Stimulated activated CD4-positive, alpha-beta T cell treated with anti-CD3 and anti-CD28 coated beads, Interleukin-1b, Interleukin-23, amount 100 ng/mL, for 4 hours (primary cell): ENCODE measurements at places on chromosomes 7 and 10.

DNA sequence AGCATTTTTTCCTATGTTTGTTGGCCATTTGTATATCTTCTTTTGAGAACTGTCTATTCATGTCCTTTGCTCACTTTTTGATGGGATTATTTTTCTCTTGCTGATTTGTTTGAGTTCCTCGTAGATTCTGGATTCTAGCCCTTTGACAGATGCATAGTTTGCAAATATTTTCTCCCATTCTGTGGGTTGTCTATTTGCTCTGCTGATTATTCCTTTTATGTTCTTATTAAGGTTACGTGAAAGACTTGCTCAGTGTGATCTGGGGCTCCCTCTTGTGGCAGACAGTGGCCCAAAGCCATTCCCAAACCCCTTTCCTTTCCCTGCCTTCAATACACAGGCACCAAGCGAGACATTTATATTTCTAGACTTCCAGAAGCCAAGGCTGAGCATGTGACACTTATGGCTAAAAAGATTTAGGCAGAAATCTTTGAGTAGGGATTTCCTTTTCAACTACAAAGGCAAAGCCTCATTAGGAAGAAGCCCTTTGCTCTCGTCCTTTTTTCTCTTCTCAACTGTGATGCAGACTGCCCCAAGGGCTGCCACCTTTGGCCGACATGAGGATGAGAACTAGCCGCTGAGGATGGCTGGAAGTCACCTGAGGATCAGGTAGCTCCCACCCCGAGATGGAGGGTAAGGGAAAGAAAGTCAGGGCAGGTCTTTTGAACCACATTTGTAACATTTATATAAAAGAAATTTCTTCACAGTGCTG is 23.6 kb downstream of the ST8SIA6 start:
- DNase-seq, result peak; percentile 59

- no peak for DNase-seq
These were observed 149.2 kb downstream of the TRIL start for GRCh38 chr7:28808796-28809533.

GRCh38 chr10:129448539-129448938 is 18.5 kb upstream of the MGMT start:
- no peak for DNase-seq

- no peak for DNase-seq
These were observed 10.4 kb downstream of the CPA2 start for GRCh38 chr7:130276796-130277762.

GRCh38 chr7:116644628-116645027 is 27.4 kb upstream of the MET start:
- DNase-seq, result no peak

DNA sequence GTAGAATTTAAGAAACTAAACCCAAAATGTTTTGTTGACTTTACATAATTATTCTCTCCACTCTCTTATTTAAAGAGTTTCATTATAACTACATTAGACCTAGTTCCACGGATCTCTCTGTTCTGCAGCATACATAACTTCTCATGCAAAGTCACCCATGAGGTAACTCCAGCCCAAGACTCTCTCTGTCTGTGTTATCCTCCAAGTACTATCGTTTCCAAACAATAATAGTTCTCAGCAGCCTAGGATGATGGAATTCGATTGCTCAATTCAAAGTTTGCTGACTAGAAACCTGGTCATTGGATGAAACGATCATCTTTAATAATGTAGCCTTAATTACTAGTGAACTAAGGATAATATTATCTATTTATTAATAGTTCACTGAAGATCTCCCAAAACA is 203.1 kb upstream of the PTN start:
- no peak for DNase-seq

DNA sequence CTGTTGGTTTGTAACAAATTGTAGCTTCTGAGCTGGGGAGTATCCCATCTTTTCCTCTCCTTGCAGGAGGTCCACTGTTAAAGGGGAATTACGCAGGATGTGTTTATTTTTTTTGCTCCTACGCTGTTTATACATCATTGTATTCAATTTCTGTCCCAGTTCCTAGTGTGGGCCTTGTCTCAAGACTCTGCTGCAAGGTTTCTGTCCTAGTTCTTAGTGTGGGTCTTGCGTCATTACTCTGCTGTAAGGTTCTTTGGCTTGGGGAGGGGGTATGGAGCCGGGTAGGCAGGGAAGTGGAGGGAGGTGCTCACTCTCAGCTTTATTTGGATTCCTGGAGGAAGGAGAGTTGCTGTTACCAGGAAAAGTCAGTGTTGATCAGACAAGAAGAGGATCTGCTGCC is 64.0 kb upstream of the TRIM8 start:
- DNase-seq, result no peak

DNA sequence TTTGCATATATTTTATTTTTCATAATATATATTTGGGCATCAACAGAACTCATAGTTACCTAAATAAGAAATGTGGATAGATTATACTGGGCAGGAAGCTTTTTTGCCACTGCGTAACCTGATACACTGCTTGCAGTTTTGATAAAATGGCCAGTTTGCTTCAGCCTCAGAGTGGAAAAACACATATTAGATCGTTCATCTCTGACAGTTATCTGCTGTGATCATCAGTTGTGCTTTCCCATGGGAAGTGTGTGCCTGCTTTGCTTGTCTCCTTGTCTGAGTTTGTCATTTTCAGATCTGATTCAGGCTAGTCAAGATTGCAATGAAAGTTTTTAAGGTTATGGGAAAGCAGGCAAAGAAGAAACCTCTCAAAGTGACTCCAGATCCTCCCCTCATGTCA is 54.0 kb downstream of the ADAM12 start:
- DNase-seq, result no peak

DNA sequence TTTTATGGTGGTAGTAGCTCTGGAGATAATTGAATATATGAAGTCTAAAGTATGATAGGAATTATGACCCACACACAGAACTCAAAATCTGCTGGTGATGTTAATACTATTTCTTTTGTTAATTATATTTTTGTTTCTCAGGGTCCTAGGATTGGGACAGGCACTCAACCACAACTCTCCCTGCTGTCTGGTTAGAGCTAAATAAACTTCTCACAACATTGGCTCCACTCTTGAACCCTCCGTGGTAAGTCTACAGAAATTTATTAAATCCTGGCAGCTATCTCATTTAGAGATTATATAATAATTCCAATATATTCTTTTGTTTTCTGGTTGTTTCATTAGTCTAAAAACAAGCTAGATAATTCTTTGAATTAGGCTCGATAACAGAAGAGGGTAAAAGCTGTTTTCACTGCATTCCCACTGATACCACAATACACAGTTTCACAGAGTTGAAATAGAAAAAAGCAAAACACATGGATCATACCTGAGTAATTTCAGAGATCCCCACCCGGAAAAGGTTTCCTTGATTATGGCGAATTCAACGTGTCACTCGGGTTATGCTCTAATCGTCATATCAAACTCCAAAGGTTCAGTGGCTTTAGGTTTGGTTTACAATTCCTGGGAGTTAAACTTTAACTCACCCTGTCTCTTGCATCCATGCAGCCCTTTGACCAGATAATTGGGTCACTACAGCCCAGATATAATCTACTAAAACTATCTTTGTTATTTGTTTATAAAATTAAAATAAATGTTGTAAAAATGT is at the start of gene A1CF:
Gene A1CF (minus strand): TSS at position 531 of the 763 bp plus-strand sequence. CDS start 25,687 bp downstream, outside the sequence.
- DNase-seq, result no peak

DNA sequence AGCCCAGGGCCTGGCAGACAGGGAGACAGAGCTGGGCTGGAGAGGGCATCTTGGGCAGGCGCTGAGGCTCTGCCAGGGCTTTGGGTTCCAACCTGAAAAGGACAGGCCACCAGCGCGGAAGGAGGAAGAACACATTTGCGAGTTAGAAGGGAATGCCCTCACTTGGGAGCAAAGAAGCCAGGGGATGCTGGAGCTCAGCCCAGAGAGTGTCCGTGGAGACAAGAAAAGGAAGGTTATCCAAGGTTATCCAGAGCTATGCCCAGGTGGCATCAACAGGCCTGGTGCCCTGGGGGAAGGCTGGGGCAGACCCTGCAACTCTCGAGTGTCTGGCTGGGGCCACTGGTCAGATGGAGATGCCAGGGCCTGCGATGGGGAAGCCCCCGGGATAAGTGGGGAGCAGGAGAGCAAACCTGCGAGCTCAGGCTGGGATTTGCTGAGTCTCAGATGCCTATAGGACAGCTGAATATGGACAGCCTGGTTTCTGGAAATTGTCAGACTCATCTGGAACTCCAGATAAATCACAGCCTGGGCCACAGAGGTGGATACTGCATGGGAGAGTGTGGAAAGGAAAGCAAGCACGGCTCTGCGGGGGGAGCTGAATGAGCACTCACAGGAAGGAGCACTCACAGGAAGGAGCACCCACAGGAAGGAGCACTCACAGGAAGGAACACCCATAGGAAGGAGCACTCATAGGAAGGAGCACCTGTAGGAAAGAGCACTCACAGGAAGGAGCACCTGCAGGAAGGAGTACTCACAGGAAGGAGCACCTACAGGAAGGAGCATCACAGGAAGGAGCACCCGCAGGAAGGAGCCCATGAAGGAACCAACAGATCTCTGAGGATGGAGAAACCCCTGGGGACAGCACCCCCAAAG is 152.1 kb downstream of the ADAM12 start:
- no peak for DNase-seq

DNA sequence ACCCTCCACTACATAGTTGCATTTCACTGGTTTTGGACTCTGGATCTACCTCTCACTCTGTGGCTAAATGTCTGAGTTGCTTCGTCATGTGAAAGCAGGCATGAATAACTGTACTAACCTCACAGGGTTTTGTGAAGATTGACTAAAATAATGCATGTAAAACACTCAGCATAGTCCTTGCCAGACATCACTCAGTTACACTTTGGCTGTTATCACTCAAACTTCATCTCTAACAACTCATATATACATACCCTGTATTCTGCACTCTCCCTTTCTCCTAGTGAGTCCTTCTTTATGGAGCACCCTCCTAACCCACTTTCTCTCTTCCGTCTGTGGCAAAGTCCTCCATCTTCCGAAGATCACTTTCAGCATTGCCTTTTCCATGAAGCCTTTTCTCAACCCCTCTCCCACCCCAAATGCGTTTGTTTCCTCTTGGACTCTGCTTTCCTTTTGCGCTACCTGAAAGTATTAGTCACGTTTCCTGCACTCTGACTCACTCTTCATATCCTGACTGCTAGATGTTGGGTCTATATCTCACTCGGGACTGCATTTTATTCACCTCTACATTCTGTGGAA is 72.6 kb downstream of the OSBPL3 start:
- peak; percentile 35 for DNase-seq

DNA sequence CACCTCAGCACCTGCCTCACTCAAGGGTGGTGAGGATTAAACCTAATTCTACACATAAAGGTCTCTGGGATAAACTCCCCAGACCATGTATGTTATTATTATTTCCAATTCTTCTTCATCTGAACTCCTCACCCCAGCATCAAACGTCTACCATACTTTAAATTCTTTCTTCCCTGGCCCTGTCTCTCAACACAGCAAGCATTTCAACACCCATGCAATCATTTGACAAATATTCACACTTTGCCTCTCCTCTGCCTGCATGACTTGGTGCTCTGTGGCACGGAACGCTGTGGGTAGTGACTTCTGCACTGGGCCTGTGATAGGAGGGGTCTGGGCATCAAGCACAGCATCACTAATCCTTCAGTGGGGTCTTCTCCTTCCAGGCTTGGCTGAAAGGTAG is 490.8 kb downstream of the TNS3 start:
- DNase-seq, result no peak

DNA sequence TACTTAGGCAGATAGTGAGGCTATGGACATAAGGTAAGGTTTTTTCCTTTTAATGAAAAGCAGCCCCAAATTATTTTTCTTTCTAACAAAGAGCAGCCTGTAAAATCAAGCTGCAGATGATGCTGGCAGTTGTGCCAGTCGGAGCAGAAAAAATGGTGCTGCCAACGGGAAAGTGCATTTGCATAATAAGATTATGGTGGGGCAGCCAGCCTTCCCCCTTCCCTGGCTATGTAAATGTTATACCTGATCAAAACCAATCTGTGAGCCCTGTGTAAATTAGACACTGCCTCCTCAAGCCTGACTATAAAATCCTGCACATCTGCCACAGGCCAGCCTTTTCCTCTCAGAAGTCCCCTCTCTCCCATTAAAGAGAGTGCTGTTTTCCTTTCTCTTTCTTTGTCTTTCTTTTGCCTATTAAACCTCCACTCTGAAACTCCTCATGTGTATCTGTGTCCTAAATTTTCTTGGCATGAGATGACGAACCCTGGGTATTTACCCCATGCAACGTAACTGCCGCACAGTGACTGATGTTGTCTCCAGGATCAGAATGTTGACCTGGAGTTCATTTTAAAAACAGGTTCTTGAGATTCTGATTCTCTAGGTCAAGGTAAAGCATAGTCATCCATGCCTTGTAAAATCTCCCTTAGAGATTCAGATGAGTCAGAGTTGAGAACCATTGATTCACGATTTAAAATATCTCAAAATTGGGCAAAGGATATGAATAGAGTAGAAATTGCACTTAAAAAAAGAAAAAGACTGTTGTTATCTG is 167.3 kb upstream of the C1GALT1 start:
- no peak for DNase-seq

GRCh38 chr7:74083928-74084721 is 521 bp downstream of the LIMK1 start:
- DNase-seq, result no peak

DNA sequence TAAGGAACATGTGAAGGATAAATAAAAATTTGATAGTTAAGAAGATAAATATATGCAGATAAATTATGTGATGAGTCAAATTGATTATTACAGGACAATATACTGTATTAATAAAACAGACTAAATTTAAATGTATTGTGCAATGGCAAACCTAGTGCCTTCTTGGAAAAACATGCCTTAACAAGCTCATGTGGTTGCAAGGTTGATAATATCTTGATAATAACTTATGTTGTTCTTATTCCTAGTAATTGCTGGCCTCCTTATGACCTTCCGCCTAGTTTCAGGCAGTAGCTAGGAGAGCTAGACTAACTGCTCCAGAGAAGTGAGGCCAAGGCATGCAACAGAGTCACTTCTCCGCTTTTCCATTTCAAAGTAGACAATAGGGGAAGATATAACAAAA is 7.6 kb upstream of the RAB11FIP2 start:
- DNase-seq, result no peak

GRCh38 chr10:6239213-6239991 is 36.7 kb downstream of the PFKFB3 start:
- peak; percentile 63 for DNase-seq

- DNase-seq, result no peak
These were observed 28.1 kb downstream of the AGAP3 start for GRCh38 chr7:151114151-151115090.

GRCh38 chr10:66353422-66353821 is 572.4 kb upstream of the LRRTM3 start:
- DNase-seq, result no peak
